ENCODE measurements at places on chromosomes 7 and 10. TPM values are rescaled to one million over a fixed set of nuclear protein-coding genes. Genes with fewer than 3 reads are reported as not detected.
A peak's percentile ranks its signal among the peaks of the same experiment; 100 is the strongest.

Gene RNF133
- not detected for polyA plus RNA-seq

Gene CPN1
- polyA plus RNA-seq = not detected

- no peaks in the 10 kb centered on the region for H3K27me3 ChIP-seq
- no peaks in the 10 kb centered on the region for H3K36me3 ChIP-seq
- DNase-seq = no peak
- H3K4me3 ChIP-seq = peak overlapping the region; percentile 75
- H3K4me1 ChIP-seq = peaks cover 29% of the 10 kb centered on the region
Measured at GRCh38 chr10:60237977-60238758, 151.5 kb downstream of the ANK3 start.

DNA sequence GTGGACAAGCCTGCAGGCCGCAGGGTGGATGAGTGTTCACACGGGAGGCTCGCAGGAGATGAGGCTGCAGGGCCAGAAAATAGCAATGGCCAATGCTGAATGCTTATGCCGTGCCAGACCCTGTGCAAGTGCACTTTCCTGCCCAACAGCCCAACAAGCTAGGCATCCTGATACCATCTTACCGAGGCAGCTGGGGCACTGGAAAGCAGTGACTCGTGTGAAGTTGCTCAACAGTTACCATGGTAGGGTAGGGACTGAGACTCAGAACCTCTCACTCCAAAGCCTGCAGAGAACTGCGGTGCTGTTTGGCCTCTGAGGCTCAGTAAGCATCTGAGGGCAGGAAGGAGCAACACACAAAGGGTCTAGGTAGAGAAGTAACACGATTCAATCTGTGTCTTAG lies 43.7 kb downstream of the JAZF1 start:
- H3K4me1 ChIP-seq = peaks cover 65% of the 10 kb centered on the region
- no peak for DNase-seq
- no peak overlapping the region for H3K27ac ChIP-seq
- H3K4me3 ChIP-seq = no peak overlapping the region
- peaks cover 4% of the 10 kb centered on the region for H3K36me3 ChIP-seq

- peaks cover 27% of the 10 kb centered on the region for H3K4me1 ChIP-seq
- H3K36me3 ChIP-seq = peaks cover 24% of the 10 kb centered on the region
- peak overlapping the region; percentile 91 for H3K27ac ChIP-seq
Measured at GRCh38 chr10:84424731-84425167, 96.4 kb downstream of the CCSER2 start.

DNA sequence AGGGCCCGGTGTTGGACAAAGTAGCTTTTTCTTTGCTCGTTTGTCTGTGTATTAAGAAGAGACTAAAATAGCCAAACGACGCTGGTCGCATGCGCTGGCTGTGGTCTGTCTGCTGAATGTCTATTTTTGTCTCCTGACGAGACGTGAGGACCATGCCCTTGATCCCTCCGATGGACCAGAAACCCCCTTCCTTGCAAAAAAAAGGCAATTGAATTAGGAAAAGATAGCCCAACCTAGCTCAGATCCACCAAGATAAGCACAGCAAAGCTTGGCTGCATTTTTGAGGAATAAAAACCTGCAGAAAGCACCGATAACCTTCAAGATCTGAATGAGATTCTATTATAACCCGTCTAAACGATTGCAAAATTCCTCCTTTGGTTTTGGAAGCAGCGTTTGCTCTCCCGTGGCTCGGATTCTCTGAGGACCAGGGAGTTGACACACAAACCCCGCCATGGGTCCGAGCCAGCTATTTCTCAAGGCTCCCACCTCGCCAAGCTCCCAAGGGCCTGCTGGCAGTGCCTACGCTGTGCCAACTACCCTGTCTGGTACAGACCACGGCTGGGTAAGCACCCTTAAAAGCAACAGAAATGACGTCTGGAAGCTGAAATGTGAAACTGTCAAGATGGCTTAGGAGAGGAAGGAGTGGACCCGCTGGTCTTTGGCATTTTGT lies 17.7 kb upstream of the TTYH3 start:
- H3K27ac ChIP-seq = no peak overlapping the region
- no peak overlapping the region for H3K4me3 ChIP-seq
- H3K4me1 ChIP-seq = peaks cover 10% of the 10 kb centered on the region
- H3K27me3 ChIP-seq = no peaks in the 10 kb centered on the region
- no peak for DNase-seq
